Heart right ventricle (tissue), 16 donors: ENCODE measurements at places on chromosomes 2 and 18. TPM values are rescaled to one million over a fixed set of nuclear protein-coding genes. Genes with fewer than 3 reads are reported as not detected.

- no peak for DNase-seq
Observed at GRCh38 chr2:122734766-122735424, 979.4 kb downstream of the TSN start.

DNA sequence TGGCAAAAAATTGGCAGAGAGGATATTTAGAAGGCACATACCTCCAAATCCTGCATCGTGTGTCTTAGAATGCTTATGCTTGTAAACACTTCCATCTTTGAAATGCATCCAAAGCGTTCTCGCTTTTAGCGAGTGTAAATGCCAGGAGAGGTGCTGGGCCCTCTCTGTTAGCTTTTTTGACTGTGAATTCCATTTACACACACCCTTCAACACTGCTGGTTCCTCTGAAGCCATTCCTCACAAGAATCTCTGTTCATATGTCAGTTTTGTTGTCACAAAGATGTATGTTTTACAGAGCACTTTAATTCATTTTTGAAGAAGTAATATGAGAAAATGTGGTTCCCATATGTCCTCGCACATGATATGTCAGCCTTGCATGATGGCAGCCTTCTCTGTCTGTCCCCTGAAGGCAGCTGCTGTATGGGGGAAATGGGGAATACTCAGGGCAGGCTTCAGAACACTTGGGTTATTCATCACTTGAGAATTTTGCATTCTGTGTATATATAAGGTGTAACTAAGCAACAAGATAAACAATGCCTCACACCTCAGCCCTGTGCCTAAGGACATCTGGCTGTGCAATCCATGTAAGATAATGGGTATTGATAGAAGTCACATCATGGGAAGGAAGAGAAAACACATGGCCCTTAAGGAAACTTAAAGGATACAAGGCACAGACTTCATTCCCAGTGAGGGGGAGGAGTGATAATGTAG, 52.3 kb downstream of the RAB27B start:
- DNase-seq = no peak

Gene MYO7B
- total RNA-seq = 0.47 TPM

Gene SATB2
- 0.42 TPM for total RNA-seq

Gene NTSR2
- not detected for total RNA-seq

Gene TUBB8B
- not detected for total RNA-seq
